ENCODE measurements at places on chromosomes 3 and 15.

DNA sequence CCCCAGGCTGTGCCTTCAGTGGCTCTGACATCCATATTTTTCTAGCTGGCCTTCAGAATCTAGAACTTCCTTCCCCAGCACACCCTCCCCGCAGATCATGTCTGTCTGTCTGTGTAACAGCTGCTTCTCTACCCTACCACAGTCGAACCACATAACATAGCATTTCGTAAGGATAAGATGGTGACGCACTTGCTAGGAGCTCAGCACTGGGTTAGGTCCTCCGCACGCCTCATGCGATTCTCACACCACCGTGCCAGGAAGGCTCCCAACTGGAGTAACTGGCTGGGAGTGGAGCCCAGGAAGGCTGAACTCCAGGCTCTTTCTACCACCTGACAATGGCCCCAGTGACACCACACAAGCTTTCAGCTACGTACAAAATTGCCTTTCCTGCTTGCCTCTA, 168.6 kb downstream of the STT3B start:
- DNase-seq = no peak

- no peak for DNase-seq
These were observed 455.7 kb upstream of the THBS1 start for GRCh38 chr15:39125226-39125625.

DNA sequence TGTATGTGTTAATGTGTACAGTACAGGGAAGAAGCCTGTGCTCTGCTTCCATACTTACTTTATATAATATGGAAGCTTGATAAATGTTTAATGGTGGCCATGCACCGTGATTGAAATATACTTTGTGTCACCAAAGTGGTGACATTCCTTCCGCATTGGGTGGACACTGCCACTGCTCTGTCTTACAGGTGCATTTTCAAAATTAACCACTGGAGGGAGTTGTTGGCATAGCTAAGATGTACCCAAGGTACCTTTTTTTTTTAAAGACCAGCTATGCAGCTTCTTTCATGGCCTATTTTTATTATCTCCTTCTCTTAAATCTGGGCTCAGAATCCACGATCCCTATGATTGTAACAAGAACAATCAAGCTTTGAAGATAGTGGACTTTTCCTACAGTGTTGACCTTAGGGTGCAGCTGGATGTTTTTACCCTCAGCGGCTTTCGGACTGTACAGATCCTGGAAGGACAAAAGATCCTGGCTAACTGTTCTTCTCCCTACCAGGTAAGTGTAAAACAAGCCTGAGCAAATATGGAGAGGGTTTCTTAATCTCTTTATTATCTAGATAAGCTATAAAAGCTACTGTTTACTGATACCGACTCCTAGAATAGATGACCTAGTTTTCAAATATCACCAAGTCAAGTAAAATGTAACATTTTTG, 21.6 kb upstream of the PAK6 start:
- no peak for DNase-seq

DNA sequence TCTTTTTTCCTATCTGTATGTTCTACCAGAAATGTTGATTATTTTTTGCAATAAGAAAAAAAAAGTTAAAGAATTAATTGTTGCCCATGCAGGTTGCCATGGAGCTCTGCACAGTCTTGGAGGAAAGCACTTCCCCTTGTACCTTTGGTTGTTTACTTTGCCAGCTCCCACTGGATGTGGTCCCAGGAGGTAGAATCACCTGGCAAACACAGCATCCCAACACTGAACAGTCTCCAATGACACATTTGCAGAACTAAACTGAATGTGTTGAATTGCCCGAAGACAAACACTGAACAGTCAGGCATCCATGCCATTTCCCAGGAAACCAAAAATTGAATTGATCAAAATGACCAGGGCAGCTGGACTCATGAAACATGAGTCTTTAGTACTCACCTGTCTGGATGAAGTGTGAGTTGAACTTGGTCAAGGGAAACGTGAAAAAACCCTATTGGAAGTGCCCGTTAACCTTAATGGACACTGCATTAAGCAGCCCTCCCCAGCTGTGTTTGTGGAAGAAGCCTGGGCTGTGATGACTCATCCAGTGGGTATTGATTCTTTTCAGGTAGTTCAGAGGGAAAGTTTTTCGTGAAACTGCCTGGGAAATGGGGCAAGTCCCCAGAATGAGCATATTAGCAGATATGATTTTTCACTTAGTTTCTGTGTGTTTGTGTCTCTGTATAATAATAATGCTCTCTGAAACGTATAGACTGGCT, 284.7 kb upstream of the STT3B start:
- no peak for DNase-seq

DNA sequence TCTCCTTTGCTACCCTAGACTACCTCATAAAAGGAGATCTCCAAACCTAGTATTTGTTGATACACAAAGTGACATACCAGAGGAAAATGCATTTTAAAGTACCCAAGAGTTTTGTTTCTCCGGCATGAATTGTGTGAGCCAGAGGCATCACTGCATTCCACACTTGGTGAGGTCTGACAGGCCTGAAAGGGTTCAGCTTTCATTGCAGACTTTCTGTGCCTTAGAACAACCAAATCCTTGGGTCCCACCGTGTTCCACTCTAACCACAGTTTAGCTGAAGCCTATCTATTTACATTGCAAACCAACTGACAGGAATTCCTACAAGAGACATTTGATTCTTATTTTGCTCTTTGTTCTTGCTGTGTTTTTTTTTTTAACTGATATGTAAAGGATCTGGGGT, 21.0 kb upstream of the EID1 start:
- no peak for DNase-seq

GRCh38 chr15:68278595-68279405, 1.3 kb downstream of the FEM1B start:
- DNase-seq = no peak

- DNase-seq = no peak
These were observed 45.0 kb downstream of the KLF13 start for GRCh38 chr15:31371520-31372240.

GRCh38 chr3:161851941-161852566, 355.4 kb downstream of the OTOL1 start:
- no peak for DNase-seq

DNA sequence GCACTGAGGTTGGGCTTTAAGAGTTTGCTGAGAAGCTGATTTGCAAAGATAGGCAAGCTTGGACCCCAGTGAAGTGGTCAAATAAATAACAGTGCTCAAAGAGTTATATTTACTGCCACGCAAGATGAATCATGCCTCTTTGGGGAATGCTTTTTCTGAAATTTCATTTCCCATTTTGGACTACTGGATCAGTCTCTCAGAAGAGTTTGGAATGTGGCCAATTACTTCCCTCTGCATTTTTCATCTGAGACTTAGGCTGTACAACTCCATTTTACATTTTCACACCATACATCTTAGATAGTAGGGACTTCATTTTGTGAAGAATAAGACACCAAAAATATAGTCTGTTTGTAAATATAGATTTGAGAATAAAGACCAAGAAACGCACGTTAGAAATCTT, 419.7 kb downstream of the FGF12 start:
- no peak for DNase-seq

DNA sequence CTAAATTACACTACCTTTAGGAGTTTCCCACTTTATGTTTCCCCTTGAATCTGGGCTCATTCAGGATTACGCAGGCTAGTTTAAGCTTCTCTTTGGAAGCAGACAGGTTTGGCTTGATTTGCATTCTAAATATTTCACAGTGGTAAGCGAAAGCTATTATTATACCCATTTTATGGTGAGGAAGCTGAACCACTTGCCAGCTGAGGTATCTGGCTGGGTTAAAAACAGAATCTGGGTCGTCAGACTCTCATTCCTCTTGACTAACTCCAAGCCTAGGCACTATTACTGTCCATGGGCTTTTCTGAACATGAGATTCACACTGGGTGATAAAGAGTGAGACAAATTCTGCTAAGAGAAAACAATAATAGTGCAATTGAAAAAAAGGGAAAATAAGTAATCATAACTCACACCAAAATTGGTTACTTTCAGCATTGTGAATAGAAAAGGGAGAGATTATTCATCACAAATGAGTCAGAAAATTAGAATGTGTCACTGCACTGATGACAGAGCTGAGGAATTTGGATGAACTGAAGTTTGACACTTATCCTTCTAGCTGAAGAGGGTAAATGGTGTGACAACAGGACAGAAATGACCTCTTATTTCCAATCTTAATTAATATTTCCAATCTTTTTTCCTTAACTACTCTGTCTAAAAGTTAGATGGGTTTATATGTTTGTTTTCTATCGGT, 211.3 kb downstream of the TIGIT start:
- no peak for DNase-seq

DNA sequence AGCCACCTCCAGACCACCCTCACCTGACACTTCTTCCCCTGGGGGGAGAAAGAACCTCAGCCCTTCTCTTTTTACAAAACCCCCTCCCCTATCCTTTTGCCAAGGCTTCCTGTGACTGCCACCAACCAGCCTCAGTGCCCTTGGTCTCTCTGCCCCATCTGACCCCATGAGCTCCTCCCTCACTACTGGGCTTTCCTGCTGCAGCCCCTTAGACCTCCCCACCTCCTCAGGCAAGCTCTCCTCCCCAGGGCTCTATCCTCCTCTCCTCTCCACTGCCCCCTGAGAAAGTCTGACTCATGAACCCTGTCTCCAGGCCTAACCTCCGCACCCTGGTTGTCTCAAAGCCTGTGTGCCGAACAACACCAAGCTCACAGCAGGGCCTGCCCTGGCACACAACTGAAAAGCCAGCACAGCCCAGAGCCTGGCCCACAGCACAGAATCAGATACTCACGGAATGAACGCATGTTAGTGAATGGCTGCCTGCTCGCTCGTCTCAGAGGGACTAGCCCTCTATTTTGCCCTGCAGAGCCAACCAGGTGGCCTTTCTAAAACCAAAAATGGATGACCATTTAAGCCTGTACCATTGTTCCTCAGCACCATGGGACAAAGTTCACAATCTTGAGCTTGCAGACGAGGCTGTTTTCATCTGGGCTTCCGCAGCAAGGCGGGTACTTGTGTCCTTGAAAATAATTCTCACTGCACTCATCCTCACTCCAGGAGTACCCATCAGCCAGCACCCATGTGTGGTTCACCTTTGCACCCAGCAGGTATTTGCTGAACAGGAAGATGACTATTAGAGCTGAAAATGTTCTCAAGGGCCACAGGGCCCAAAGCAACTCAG, 1.7 kb downstream of the CHDH start:
- DNase-seq = no peak

DNA sequence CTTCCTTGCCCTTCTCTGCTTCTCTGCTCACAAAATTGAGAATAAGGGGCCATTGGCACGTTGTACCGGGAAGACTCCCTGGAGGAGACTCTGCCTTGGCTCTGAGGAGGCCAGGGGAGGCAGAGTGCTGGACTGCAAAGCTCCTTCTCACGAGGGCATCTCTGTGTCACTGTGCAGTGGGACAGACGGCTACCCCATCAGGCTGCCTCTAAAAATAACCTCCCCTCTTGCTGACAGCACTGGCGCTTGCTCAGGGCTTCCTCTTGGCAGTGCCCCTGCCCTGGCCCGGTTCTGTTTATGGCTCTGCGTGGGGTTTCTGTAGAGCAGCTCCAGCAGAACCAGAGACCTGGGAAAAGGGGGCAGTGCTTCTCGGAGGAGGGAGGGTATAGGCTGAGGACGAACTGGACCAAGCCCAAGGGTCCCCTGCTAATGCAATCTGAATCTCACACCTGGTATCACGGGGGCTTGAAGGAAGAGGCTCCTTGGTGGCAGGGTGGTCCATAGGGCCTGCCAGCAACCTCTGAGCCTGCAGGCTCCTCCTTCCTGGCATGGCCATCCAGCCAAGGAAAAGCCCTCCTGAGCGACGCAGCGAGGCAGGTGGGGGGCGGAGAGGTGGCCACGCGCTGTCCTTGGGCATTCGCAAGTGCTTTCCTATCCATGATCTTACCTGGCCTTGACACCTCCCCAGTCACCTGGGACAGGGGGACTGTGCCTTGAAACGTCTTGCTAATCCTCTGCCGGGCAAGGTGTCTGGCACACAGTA, 63.3 kb upstream of the TLE3 start:
- no peak for DNase-seq

DNA sequence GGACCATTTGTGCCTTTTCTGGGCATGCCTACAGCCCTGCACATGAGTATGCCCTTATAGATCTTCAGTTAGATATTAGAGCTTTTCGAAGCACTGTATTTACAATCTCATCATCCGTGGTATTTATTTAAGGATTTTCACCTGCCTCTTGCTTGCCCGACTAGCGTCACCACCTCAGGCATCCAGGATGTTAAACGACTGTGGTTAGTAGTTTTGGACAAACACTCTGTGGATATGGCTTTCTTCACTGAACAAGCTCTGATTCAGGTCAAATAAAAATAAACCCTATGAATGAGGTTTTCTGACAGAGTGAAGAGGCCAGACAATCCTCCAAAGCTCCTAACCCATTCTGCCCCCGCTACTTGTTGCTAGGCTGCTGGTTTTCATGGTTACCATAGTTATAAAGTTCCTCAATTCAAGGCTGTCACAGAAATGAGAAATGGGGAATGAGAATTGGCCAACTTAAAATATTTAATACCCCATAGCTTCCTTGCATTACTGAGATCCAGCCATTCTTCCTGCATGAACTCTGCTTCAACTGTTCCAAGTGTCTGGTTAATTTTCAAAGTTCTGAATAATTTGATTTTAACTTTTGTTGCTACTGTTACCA, 440.1 kb downstream of the GABRG3 start:
- no peak for DNase-seq

GRCh38 chr3:112531358-112531781, 30.4 kb downstream of the ATG3 start:
- DNase-seq = no peak

DNA sequence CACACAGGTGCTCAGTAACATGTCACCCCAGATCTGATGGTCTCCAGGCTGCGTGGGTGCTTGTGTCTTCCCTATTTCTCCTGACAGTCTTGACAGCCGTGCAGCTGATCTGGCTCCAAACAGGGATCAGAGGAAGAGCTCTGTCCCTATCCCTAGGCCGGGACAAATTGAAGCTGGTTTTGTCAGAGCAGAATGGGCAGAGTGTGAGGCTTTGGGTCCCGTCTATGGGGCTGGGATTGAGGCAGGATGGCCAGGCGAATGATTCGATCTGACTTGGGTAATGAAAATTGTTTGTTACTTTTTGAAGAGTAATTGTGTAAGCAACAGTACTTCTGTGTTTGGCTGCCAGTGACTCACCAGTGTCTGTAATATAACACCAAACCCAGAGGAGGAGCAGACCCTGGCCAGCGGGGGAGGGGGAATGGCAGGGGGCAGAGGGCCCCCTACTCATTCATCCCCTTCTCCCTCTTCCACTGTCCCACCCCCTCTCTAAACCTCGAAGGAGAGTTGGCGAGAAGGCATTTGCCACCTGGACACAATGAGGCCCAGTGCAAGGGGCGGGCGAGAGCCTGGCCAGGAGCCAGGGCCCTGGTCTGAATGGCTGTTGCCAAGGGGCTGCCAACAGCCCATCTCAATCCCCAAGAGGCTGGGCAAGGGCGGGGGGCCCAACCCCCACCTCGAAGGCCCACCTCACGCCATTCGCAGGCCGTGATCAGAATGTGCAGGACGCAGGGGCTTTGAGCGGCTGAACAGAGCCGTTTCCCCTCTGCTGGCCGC, 4.9 kb upstream of the MAGEF1 start:
- DNase-seq = no peak

GRCh38 chr3:178671377-178671776, 135.1 kb downstream of the KCNMB2 start:
- DNase-seq = no peak

DNA sequence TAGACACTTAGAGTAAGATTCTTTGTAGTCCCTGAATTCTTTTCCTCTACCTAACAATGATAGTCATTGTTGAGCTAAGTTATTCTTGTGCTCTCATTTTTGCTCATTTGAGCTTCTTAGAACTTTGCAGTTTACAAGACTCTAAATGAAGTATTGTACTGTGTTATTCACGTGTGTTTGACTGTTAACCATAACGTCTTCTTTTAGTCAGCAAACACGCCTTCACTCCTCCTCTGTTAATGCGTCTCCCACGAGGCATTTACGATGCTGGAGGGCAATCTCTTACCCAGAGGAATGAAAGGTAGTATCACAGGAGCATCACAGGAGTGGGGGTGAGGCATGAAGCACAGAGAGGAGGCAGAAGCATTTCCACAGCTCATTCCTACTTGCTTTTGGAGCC, 14.8 kb upstream of the P2RY14 start:
- no peak for DNase-seq

Measured in T-cell (primary cell).